NB4 (cell line): ENCODE measurements at places on chromosomes 2 and 18.

GRCh38 chr2:236061497-236061896, 106.7 kb downstream of the GBX2 start:
- no peak for DNase-seq

GRCh38 chr2:109448946-109449788, 164.6 kb downstream of the SEPTIN10 start:
- peak; percentile 63 for DNase-seq

DNA sequence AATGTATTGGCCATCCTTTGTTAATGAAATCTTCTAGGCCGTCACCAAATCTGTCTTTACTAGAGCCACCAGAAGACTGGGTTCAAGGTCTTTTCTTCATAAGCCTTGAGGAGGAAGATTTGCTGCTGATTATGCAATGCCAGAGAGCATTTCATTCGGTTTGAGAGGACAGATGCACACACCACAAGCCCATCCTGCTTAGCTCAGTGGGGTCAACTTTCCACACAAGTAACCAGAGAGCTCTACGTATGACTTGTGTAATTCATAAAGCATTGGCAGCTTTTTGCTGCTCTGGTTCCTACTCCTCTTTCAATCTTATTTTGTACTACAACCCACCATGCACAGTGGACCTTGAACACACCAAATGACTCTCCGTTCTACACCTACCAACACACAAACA, 106.9 kb downstream of the OSR1 start:
- no peak for DNase-seq

- no peak for DNase-seq
These were observed 480.5 kb upstream of the ZEB2 start for GRCh38 chr2:145000376-145000775.

GRCh38 chr2:120318626-120319025, 27.3 kb upstream of the INHBB start:
- no peak for DNase-seq

DNA sequence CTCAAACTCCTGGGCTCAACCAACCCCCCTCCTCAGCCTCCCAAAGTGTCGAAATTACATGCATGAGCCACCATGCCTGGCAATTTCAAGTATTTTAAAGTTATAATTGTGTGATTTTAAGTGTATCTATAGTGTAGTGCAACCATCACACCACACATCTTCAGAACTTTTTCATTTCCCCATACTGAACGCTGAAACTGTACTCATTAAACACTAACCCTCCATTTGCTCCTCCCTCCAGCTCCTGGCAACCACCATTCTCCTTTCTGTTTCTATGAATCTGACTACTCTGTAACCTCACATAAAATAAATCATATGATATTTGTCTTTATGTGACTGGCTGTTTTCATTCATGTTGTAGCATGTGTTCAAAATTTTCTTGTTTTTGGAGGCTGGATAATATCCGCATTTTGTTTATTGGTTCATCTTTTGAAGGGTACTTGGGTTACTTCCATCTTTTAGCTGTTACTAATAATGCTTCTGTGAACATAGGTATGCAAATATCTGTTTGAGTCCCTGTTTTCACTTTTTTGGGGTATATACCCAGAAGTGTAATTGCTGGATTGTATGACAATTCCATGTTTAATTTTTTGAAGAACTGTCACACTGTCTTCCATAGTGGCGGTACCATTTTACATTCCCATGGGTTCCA, 188.2 kb downstream of the PLCL1 start:
- DNase-seq: no peak

- no peak for DNase-seq
These were observed 362.4 kb upstream of the SOX11 start for GRCh38 chr2:5329763-5330162.
